Amniotic epithelial cell (primary cell): ENCODE measurements at places on chromosomes 6 and 20.

DNA sequence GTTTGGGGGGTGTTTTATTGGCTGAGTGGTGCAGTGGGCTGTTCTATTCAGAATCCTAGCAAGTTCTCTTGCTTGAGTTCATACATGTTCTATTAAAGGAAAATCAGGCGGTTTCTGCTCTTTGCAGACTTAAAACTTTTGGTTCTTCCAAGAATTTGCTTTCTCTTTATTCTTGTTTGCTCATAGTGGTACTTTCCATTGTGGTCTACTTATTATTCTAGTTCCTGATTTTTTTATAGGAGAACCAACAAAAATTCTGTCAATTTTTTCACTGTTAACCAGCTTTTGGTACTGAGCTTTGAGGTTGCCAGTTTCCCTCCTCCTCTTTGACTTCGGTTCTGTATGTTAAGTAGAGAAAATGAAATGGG is 6.7 kb downstream of the AFDN start:
- DNase-seq, result no peak

DNA sequence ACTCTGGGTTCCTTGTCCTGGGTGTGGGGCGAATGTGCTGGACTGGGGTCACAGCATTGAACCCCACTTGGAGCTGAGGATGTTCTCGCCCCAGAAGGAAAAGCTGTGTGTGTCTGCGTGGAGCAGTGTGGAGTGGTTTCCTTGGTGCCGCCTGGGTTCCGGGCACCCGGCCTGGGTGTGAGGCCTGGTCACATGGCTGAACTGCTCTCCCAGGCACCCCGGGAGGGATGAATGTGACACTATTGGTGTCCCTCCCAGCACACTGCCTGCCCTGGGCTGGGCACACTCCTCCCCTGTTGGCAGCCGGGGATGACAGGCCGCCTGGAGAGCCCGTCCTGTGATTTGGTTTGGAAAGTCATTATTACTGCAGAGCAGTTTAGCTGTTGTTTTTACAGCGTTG is 12.3 kb downstream of the MYT1 start:
- DNase-seq, result no peak

GRCh38 chr6:145904391-145904790 is 59.8 kb downstream of the SHPRH start:
- DNase-seq, result no peak

DNA sequence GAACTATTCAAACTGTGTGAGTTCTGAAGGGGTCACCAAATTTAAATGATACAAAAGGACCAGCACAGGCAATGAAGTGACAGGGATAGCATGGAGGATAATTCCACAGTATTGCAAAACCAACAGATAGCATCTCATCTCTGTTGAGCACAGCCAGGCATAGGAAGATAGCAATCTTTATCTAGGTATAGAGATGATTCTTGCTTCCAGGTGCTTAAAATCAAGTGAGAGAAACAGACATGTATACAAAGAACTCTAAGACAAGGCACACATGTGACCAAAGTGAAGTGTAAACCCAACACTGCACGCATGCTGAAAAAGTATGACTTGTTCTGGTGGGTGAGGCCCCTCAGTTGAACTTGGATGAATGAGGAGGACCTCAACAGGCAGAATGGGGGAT is 48.4 kb upstream of the ARMC2 start:
- no peak for DNase-seq

DNA sequence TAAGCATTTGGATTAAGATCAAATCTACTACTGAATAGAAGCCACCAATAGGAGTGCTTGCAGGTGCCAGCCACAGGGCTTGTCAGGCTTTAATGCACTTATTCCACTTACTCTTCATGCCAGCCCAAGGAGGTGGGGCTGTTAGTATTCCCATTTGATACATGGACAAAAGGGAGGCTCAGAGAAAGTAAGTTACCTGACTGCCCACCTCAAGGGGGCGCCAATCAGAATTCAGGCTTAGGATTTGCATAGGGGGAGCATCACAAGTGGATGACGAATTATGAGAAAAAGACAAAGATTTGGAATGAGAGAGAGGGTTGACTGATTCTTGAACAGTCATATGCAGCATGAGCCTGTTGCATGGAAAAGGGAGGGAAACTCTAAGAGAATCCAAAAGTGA is 188.4 kb upstream of the TSHZ2 start:
- DNase-seq, result no peak

DNA sequence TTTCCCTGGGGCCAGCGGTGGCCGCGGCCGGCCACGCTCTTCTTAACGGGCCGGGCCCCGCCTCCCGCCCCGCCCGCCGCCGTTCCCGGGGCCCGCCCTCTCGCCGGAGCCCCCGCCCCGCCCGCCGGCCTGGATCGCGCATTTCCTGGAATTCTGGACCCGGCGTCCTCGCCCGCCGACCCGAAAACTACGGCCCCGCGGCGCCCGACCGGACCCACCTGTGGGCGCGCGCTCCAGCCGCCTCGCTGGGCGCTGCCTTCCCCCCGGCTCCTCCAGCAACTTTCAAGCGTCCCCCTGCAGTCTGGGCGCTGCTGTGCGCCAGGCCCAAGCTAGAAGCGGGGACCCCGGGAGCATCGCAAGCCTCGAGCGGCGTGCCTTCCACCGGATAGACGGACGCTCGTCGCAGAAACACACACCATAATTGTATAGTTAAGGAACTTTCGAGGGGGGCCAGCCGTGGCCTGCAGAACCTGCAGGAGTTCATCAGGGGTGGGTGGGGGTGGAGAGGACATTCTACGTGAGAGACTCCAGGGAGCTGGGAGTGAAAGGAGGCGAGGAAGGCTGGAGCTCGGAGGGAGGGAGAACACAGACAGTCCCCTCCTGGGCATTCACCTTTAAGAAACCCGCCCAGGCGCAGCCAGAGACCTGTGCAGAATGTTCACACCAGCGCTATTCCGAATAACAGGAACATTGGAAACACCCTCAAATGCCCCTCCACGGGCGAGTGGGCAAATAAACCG is at the start of gene ADA:
Gene ADA (minus strand): TSS at position 16 of the 740 bp plus-strand sequence. CDS start 92 bp downstream, outside the sequence.
- peak; percentile 44 for DNase-seq

- peak; percentile 23 for DNase-seq
Measured at GRCh38 chr6:89999154-89999553, 104.9 kb downstream of the GJA10 start.

DNA sequence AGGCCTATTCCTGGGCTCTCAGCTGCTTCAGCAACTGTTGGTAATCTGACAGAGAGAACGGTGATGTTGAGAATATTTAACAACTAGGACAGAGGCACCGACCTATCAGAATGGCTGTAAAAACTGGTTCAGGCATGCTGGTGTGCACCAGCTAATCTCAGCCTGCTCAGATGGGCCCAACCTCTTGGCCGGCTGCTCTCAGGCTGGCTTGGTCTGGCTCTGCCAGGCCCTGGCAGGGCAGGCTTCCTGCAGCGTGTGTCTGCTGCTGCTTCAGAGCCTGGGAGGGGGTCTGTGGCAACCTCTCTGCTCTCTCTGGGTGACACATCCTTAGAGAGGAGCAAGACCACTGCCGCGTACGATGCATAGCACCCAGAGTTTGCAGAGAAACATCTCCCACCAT is 4.8 kb downstream of the SLC2A12 start:
- DNase-seq, result no peak

GRCh38 chr6:509676-510075 is 118.1 kb downstream of the IRF4 start:
- DNase-seq, result no peak
